Anterior cingulate cortex (tissue), 58 donors: ENCODE measurements at places on chromosomes 3 and 15.

DNA sequence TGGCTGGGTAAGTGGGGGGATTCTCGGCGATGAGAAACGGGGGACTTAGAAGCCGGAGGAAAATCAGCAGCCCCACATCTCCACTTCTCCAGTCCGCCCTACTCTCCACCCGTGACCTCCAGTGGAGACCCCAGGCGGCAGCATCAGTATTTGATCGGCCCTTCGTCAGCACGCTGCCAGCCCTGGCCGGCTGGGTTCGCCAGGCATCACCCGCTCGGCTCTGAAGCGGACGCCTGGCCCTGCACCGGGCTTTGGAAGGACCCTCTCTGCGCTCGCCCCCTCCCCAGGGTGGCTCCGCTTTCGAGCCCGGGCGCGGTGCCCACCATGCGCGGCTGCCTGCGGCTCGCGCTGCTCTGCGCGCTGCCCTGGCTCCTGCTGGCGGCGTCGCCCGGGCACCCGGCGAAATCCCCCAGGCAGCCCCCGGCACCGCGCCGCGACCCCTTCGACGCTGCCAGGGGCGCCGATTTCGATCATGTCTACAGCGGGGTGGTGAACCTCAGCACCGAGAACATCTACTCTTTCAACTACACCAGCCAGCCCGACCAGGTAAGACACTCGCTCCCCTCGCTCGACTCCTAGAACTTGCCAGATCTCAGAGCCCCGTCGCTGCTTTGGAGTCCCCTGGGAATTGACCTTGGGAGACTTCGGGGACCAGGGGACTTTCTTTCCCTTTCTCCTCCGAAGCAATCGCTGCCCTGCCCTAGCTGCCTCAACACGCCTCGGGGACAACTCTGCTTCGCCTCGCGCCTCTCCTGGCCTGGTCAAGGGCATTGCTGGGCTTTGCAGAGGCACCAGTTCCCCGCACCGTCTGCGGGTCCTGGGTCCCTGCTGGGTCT lies 561 bp downstream of the SIDT1 start:
- no peak for DNase-seq

GRCh38 chr3:100402256-100402655 lies 917 bp downstream of the LNP1 start:
- no peak for DNase-seq

DNA sequence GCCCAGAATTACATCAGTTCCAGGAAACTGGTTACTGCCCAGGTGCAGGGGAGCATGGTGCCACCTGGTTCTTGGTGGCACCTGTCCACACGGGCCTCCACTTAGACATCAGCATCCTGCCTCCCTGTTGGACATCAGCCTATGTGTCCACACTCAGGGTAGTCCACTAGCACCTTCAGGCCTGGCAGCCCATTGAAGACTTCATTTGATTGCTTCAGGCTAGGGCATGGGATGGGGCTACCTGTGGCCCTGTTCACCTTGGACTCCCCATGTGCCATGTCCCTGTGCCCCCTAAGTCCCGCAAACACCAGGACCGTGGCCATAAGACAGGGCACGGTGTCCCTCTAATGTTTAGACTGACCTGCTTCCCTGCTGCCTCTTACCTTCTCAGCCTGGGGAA lies 30.9 kb downstream of the CYP8B1 start:
- DNase-seq = no peak

DNA sequence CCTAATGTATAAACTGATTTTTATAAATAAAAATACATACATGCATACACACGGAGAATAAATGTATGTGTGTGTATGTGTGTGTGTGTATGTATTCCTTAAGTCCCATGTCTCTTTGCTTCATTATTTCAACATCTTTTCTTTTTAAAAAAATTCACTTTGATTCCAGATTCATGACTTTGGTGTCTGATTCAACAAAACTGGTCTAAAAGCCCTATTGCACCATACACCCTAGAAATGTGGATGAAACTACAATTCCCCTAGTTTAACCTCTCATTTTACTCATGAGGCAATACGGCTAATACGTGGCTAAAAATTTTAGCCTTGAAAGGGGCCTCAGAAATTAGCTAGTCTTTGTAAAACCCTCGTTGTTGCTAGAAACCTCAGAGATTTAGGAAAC lies 228.1 kb downstream of the ADAMTS9 start:
- no peak for DNase-seq

GRCh38 chr15:45026651-45027190 lies 3.7 kb downstream of the SORD start:
- no peak for DNase-seq

DNA sequence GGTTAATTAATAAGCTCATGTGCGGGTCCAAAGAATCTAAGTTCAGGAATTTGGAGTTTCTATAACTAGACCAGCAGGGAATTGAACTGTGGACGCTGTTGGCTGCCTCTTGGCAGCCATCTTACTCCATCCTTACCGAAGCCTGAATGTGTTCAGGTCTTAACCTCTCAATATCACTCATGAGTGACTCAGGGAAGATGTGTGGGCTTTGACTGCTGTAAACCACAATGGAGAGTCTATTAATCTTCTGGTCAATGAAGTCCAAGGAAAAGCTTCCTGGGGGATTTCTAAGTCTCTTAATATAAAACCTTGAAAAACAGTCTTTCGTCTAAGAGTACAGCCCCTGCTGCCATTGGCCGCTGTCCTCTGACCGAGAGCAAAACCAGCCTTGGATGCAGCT lies 46.7 kb upstream of the OXTR start:
- no peak for DNase-seq

DNA sequence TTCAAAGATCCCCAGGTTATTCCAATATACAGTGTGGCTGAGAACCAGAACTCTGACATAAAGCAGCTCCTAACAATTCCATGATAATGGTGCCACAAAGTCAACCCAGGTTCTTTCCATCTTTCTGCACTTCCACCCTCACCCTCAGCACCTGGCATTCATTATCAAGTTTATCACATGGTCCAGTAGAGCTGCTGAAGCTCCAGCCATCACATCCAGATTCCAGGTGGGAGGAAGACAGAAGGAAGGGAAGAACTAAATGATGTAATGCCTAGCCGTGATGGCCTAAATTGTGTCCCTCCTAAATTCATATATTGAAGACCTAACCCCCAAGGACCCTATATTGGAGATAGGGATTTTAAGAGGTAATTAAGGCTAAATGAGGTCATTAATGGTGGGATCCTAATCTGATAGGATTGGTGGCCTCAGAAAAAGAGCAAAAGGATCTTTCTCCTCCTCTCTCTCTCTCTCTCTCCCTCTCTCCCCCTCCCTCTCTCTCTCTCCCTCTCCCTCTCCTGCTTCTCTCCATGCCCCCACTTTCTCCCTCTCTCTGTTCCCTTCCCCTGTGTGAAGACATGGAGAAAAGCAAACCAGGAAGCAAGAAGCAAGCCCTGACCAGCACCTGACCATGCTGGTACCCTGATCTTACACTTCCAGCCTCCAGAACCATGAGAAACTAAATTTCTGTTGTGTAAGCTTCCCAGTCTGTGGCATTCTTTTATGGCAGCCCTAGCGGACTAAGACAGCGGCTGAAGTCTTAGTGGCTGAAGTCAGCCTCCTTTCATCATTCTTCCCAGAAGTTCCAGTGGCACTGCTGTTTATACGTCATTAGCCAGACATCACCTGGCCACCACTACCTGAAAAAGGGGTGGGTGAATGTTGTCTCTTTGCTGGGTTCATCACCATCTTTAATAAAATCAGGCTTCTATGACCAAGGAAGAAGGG lies 369.7 kb upstream of the PROK2 start:
- no peak for DNase-seq

- no peak for DNase-seq
These were observed 144.8 kb upstream of the SETMAR start for GRCh38 chr3:4158329-4158728.

DNA sequence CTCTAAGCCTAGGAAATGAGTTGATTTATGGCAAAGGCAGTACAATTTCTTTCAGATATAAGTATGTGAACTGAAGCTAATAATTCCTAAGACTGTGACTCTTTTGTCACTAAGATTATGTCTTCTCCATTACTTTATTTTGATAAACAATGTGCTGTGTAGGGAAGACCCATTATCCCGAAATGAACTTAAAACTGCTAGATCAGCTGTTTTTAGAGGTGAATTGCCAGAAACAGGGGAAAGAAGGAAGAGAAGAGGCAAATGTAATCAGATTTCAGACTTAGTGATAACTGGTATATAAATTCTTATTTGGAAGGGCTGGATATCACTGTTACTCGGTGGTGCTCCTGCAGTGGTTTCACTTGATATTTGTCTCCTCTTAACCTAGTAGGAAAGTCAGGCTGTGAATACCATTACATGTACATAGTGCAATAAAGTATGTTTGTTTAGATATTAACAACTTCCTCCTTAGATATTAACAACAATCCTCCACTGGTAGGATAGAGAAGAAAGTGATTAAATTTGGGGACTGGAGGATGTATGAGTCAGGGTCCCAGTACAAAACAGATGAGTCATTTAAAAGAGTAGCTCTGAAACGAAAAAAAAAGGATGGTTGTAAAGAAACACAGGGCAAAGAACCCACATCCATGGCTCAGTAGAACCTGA lies 338.5 kb upstream of the KCNH8 start:
- DNase-seq = no peak

DNA sequence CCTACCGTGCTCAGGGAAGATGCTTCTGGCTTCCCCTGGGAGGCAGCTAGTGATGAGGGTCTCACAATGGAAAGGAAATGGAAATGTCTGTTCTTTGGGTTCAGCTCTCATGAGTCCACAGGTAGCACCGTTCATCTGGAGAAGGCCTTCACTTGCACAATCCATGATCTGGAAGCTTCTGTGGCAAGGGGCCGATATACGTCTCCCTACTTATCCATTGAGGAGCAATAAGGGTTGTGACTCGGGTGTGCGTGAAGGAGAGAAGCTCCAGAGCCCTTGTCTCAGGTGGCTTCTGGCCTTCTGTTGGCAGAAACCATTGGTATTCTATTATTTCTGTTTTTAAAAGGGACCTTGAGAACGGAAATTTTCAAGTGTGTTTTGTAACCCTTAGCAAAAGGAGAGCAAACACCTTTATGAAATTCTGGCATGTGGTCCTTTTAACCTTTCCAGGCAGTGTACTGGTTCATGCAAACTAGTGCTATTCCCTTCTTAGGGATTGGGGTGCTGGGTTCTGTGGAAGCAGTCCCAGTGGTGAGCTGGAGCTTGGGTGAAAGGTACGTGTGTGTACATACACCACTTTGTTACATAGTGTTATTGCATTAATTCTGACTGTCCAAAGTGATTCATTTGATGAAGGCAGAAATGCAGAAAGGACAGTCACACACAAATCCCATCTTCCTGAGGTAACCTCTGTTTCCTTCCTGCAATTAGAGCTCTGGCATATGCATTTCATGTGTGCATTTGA lies 32.5 kb downstream of the KLF13 start:
- no peak for DNase-seq

GRCh38 chr3:55327131-55327920 lies 159.8 kb downstream of the WNT5A start:
- no peak for DNase-seq

GRCh38 chr3:8749316-8749715 lies 15.7 kb downstream of the CAV3 start:
- no peak for DNase-seq

- DNase-seq = peak; percentile 91
These were observed 45.9 kb upstream of the THUMPD3 start for GRCh38 chr3:9316881-9317361.

- no peak for DNase-seq
These were observed 14.8 kb downstream of the MCM2 start for GRCh38 chr3:127612966-127613365.

GRCh38 chr3:60282866-60283265 lies 968.4 kb downstream of the FHIT start:
- DNase-seq = no peak

DNA sequence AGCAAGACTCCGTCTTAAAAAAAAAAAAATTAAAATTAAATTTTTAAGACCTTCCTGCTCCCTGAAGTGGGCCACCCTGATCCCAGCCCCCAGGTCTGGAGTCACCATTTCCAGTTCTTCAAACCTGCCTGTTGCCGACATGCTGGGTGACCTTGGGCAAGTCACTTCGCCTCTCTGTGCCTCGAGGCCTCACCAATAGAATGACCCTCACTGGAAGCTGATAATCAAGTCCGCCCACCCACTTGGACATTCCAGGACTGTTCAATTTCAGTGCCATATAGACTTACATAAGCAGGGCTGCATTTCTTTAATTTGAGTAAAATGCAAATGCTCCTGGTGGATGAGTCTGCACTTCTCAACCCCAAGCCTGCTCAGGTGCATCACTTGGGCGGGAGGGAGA lies 39.3 kb upstream of the FURIN start:
- no peak for DNase-seq

- no peak for DNase-seq
These were observed 496.8 kb upstream of the ARRDC4 start for GRCh38 chr15:97463696-97464095.

DNA sequence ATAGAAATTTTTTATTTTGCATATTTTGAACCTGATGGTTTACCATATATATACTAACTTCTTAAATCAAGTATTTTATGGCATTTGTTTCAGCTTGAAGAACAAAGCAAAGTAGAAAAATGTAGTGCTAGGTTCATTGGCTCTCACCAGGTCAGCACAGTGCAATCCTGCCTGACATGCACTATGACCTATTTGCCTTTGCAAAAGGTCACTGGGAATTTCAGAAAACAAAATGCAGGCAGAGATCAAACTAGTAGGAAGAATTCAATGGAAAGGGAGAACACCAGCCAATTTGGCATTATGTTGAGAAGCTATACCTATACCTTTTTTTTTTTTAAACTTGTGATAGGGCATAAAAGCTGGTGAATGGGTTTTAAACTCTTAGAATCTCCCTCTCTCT lies 329.8 kb upstream of the SGO1 start:
- DNase-seq = no peak

DNA sequence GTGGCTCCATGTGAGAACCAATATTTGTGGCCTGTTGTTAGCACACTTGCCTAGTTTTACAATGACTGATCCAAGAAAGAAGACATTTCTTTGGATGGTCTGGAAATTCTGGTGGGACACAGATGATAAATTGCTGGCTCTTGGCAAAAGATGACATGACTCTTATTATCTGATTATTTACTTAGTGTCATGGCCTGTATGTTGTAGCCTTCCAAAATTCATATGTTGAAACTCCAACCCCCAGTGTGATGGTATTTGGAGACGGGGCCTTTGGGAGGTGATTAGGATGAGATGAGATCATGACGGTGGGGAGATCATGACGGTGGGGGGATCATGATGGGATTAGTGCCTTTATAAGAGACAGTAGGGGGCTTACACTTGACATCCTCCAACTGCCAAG lies 30.0 kb upstream of the AKAP13 start:
- no peak for DNase-seq
